ENCODE measurements at places on chromosomes 12 and 14.

DNA sequence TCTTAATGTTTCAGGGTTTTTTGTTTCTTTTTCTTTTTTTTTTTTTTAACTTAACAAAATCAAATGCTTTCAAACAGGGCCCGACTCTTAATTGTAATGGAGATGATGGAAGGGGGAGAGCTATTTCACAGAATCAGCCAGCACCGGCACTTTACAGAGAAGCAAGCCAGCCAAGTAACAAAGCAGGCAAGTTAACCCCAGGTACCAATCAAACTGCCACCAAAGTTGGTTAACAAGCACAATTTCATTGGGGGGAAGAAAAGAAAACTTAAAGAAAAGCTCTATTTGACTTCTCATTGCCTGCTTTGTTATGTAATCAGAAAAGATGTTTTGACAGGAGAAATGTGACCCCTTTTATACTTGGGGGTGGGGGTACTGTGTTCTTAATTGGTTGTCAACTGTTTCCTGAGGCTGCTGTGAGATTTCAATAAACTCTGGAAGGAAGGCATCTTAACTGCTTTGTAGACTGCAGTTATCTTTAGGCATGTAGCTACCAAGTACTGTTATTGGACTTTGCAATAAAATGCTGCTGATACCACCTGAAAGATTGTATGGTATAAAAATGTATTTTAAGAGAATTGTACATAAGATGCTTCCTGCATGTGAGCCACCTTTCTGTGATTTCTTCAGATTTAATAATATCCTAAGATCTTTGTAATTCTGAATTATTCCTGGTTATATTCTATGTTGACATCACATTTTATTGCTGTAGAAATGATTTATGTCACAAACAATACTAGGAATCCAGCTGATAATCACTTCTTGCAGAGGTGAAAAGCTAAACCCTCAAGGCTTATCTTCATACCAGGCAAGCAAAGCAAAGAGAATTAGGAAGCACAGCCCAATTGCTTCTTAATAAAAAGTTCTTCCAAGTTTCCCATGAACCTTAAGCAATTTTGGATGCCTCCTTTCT lies 26.9 kb downstream of the MAPKAPK5 start:
- DNase-seq = no peak

- DNase-seq = no peak
Measured at GRCh38 chr14:23675906-23676305, 39.7 kb downstream of the DHRS2 start.

DNA sequence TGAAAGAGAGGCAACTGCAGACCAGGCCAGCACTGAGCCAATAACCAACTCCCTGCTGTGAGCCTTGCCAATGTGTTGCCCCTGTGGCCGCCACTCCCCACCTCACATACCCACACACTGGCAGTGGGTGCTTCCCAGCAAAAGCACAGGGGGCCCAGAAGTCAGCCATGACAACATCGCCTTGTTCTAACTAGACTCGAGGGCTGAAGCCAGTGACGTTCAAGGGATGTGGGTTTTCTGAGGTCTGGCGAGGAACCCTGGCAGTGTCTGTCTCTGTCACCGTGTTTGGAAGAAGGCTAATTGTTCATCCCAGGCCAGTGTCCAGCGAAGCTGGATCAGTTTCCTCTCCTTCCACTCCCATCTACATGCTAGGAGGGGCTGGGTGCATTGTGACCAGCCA lies 311.8 kb upstream of the AMIGO2 start:
- peak; percentile 81 for DNase-seq

DNA sequence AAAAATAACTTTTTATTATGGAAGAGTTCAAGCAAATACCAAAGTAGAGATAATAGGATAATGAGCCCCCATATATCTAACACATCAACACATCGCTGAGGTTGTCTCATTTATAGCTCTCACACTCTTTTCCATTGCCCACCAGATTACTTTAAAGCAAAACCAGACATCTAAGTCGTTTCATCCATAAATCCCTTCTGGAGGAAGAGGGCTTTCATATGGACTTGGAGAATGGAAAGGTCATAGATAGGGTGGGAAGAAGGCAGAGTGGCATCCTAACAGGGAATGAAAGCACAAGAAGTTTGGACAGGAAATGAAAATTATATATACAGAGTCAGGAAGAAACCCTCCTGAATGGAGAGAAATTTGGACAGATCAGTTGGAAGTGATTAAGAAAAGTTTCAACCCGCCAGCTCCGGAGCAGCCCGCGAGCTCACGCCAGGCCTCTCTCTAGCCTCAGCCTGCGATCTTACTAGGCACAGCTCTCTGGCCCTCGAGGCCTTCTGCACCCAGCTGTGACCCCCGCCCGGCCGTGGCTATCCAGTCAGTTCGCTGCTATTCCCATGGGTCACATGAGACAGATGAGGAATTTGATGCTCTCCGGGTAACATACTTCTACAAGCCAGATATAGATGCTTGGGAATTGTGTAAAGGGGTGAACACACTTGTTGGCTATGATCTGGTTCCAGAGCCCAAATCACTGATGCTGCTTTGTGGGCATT lies 48.4 kb upstream of the NID2 start:
- no peak for DNase-seq

- no peak for DNase-seq
Measured at GRCh38 chr12:15636060-15636890, 152.9 kb downstream of the EPS8 start.

DNA sequence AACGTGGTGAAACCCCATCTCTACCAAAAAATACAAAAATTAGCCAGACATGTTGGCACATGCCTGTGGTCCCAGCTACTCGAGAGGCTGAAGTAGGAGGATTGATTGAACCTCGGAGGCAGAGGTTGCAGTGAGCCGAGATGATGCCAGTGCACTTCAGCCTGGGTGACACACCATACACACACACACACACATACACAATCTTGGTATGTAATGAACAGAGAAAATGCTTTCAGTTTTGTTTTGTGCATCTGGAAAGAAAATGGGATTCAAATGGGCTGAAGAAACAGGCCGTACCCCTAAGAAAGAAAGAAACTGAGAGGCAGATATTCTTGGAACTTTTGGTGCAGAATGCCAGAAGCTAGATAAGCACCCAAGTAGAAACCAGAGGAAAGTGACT lies 107.2 kb downstream of the PDE3A start:
- no peak for DNase-seq

GRCh38 chr12:121829250-121829918 lies 25.6 kb downstream of the SETD1B start:
- no peak for DNase-seq

GRCh38 chr12:32545413-32545980 lies 133.6 kb upstream of the DNM1L start:
- DNase-seq = no peak

DNA sequence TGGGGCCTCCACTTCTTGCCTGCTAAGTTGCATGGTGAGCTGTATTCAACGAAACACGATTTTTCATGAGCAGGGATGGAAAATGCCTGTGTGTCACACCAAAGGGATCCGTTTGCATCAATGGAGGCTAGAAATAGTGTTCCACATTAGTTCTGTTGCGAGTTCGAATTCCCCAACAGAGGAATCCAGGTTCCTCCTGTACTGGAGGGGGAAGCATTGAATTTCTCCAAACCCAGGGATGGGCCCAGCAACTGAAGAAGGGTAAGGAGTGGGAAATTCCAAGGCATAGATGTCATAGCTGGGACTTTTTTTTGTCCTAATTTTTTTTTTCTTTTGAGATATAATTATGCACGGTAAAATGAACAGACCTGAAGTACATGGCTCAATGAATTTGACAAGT lies 336.2 kb downstream of the DPF3 start:
- DNase-seq = no peak

GRCh38 chr14:38951451-38951850 lies 151.6 kb downstream of the SEC23A start:
- DNase-seq = no peak

DNA sequence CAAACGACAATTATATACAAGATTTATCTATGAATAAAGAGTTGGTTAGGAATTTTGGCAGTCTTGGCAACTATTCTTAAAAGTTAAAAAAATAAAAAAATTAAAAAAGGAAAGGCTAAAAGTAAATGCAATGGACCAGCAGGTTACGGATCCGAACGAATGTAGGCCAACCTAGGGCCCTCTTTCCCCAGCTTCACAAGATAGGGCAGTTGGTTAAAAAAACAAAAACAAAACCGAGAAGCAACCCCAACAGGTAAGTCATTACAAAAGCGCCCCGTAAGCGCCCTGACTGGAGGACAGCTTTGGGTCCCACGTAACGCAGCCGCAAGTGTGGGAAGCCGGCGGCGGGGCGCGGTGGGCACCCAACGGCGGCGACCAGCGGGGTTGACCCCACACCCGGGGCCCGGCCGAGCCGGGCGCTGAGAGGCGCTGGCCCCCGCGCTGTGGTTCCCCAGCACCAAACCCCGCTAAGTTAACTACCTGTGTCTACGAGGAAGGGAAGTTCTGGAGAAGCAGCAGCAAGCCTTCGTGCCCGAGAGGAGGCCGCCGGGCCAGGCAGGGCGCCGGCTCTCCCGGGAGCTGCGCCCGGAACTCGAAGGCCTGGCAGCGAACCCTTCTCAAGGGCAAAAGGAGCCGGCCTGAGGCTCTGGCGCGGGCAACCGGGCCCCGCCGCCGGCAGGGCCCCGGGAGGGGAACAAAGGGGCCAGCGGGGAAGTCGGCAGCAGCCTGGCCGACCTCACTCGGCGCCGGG lies 882 bp downstream of the HECTD1 start:
- peak; percentile 56 for DNase-seq

- DNase-seq = no peak
Measured at GRCh38 chr12:40222247-40222646, 2.5 kb upstream of the LRRK2 start.

DNA sequence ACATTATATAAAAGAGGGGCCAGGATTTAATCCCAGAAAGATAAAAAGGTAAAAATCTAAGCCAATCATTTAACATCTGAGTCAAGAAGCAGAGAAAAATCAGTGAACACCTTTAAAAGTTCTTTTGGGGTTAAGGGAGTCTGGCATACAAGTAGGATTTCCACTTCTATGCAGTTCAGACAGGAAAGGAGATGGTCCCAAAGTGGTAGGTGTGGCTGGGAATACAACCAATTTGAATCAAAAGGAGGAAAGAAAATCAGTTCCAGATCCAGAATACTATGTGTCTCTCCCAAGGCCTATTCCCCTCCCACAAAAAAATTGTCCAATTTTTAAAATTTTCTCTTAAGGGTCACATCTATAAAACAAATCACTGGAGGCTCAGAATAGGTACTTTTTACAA lies 167.4 kb downstream of the PHLDA1 start:
- no peak for DNase-seq

DNA sequence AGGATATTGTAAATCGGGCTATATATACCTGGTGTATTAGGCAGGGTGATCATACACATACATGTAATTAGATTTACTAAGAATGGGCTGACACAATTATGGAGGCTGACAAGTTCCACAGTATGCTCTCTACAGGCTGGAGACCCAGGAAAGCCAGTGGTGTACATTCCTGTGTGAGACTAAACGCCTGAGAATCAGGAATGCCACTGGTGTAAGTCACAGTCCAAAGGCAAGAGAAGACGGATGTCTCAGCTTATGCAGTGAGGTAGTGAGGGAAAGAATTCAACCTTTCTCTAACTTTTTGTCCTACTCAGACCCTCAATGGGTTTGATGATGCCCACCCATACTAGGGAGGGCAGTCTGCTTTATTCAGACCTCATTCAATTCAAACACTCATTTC lies 57.1 kb downstream of the METTL25 start:
- no peak for DNase-seq

GRCh38 chr14:101494826-101495225 lies 66.5 kb upstream of the DIO3 start:
- no peak for DNase-seq

- no peak for DNase-seq
Measured at GRCh38 chr14:58238252-58239243, 6.1 kb upstream of the PSMA3 start.

DNA sequence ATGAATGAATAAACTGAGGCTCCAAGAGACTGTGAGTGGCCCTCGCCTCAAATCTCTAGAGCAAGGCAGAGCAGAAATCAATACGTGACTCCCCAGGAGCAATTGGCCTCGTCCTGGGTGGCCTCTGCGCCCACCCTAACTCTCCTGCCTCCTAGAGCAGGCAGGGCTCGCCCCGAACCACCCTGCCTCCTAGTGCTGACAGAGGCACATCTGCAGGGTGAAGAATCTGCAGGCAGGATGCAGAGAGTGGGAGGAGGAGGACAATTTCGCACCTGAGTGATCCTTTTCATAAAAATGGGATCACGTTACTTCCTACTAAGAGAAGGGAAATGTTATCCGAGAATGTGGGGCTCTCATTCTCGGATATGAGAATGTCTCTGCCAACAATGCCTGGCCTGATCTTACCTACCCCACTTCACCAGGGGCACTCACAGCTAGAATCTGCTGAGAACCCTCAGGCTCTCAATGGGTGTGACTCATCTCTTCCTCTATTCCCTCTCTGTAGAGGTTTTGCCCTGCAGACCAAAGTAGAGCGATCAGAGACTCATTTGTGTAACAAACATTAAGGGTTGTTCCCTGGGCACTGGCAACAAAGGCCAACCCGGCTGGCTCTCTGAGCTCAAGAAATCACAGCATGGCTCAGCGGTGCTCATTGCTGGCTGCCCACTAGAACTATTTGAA lies 61.7 kb upstream of the BCL2L14 start:
- DNase-seq = no peak

DNA sequence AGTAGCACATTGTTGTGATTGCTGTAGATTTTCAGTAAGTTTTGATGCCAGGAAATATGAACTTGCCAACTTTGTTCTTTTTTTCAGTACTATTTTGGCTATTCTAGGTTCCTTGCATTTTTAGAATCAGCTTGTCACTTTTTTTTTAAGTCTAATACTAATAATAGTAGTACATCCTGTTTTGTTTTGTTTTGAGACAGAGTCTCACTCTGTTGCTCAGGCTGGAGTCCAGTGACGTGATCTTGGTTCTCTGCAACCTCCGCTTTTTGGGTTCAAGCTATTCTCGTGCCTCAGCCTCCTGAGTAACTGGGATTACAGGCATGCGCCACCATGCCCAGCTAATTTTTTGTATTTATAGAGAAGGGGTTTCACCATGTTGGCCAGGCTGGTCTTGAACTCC lies 16.5 kb downstream of the PWP1 start:
- DNase-seq = no peak

- no peak for DNase-seq
Measured at GRCh38 chr12:69925291-69925690, 100.3 kb downstream of the MYRFL start.

- no peak for DNase-seq
Measured at GRCh38 chr14:64715628-64716412, 11.6 kb downstream of the PLEKHG3 start.

- DNase-seq = no peak
Measured at GRCh38 chr12:96108321-96108720, 72.9 kb upstream of the LTA4H start.

- DNase-seq = no peak
Measured at GRCh38 chr12:3740480-3741231, 12.3 kb downstream of the CRACR2A start.

DNA sequence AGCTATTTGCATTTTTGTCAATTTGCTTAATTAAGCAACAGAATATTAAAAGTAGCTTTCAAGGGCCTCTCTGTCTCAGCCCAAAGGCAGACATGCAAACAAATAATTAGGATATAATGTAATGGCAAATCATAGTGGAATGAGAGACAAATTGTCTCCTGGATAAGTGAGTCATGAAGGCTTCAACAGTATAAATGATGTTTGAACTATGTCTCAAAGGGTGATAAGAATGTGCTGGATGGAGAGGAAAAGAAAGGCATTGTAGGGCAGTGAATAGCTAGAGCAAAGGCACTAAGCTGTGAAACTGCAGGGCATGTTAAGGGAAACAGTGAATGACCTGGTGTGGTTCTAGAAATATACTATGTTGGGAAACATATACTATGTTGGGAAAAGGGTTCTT lies 53.5 kb upstream of the PPP1R12A start:
- DNase-seq = no peak
